ENCODE measurements at places on chromosomes 11 and 22.

- DNase-seq: peak; percentile 41
These were observed 6.4 kb downstream of the PACSIN2 start for GRCh38 chr22:43008509-43008908.

DNA sequence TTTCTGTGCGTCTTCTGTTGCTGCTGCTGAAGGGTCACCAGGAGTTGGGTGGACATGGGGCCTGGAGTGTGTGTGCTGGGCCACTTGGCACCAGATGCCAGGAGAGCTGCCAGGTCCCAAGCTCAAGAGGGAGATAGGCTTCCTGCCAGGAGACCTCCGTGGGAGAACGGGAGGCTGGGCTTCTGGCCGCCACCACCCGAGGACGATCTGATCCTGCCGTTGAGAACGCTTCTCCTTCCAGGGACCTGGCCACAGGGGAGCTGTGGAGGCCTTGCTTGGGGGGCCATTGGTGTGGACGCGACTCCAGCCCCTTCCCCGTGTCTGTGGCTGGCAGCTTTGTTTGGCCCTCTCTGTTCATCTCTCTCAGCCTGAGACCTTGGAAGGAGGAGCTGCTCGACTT, 2.4 kb downstream of the BRSK2 start:
- no peak for DNase-seq

GRCh38 chr11:134033696-134034491, 35.0 kb upstream of the JAM3 start:
- peak; percentile 69 for DNase-seq

DNA sequence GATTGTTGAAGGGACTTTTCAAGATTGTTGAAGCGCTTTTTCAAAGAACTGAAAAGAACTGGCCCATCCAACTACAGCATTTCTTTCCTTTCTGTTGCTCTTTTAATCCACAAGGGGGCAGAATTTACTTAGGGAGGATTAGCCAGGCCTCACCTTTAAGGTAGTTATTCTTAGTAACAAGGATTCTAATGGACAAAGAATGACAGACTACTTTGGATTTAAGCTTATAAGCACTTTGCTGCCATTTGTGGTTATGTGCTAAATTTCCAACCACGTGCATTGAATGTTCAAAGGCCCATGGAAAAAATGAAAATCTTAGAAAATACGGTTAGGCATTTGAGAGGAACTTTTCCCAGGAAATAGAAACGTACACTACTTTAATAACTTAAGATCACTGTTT, 49.5 kb upstream of the HSPA8 start:
- DNase-seq: peak; percentile 22

DNA sequence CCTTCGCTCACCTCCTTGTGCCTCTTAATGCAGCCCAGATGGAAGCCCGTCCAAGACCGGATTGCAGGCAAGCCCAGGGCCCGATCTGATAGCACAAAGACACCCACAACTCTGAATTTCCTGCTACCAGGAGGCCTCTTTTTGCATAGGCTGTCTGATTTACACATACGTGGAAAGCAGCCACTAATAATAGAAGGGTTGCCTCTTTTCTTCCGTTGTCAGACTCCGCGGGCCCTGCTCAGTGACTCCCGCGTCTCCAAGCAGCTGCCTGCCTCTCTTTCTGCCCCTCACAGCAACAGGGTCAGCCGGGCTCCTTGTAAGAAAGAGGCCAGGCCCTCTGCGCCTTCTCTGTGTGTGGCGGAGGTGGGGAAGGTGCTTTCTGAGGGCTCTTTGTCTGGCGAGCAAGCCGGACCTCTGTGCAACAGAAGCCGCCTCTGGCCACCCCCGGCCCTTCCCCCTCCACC, 26.7 kb downstream of the FLI1 start:
- no peak for DNase-seq

DNA sequence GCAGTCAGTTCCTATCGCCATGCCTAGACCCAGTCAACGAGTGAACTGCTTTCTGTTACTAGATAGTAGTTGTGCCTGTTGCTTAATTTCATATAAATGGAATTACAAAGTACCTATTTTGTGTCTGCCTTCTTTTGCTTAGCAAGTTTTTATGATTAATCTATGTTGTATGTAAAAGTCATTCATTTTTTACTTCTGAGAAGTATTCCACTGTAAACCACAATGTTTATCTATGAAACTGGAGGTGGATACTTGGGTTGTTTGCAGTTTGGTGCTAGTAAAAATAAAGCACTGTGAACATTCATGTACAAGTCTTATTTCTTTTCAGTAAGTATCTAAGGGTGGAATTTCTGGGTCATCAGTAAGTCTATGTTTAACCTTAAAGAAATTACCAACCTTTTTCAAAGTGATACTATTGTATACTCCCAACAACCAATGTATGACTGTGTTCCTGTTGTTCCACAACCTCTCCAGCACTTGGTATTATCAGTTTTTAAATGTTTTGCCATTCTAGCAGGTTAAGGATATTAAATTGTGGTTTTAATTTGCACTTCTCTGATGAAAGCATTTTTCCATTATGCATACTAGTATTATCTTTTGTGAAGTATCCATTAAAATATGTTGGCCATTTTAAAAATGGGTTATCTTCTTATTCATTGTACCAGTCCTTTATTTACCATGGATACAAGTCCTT, 68.2 kb downstream of the DNAJC24 start:
- peak; percentile 14 for DNase-seq

- no peak for DNase-seq
These were observed 4.2 kb downstream of the ARHGAP1 start for GRCh38 chr11:46696212-46696558.

DNA sequence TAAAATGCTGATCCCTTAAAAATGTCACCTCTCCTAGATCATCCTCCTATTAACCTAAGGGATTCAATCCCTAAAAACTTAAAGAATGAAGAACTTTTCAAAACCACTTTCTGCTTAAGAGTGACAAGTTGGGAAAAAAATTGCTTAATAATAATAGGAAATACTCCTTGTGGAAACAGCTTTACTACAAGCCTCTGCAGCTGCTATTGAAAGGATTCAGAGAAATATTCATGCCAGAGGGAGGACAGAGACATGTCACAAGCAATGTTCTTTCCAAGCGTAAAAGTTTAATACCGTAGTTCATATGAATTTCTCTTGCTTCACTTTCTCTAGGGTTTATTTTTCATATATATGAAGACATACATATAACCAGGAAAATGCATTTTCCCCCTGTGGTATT, 98.2 kb downstream of the ARHGAP20 start:
- no peak for DNase-seq

GRCh38 chr22:30733181-30733631, 38.5 kb downstream of the OSBP2 start:
- no peak for DNase-seq

- no peak for DNase-seq
These were observed 130.5 kb downstream of the FAM76B start for GRCh38 chr11:95659088-95659487.

- DNase-seq: no peak
These were observed 26.0 kb downstream of the FDX1 start for GRCh38 chr11:110455718-110456117.

DNA sequence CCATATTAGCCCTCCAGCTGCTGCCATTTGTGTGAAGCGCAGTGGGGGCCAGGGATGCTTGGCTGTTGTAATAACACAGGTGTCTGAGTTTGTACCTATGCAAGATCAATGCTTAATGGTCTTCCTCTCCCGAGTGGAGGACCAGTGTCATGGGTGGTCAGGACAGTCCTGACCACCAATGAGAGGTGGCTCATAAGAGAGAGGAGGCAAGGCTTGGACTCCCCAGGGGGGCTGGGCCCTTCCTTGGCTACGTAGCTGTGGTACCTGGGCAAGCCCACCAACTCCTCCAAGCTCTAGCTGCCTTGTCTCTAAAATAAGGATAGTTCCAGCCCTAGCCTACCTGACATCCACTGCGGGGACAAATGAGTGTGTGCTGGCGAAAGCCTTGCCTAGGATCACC, 79.2 kb downstream of the OSBP2 start:
- DNase-seq: no peak

- DNase-seq: peak; percentile 41
These were observed 70.7 kb upstream of the E2F8 start for GRCh38 chr11:19311308-19312030.

DNA sequence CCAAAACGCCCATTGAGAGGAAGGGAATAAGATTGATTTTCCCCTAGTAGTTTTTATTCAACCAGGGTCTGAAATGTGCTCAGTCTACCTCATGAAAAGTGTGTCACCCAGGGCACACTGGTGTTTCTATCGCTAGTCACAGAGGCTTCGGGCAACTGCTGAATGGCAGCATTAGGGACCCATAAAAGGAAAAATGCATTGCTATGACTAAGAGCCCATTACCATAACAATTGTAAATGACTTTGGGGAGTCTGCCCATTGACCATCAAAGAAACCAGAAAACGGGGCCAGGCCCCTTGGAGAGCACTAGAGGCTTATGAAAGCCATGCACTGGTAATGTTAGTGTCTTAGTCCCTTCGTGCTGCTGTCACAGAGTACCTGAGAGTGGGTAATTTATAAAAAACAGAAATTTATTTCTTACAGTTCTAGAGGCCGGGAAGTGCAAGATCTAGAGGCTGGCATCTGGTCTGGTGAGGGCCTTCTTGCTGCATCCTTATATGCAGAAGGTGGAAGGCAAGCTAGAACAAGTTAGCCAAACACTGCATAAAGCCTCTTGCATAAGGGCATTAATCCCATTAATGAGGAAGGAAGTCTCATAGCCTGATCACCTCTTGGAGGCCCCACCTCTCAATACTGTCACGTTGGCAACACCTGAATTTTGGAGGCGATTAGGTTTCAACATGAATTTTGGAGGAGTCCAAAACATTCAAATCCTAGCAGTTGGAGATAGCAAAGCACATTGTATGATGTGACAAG, 306.7 kb downstream of the ST3GAL4 start:
- no peak for DNase-seq

DNA sequence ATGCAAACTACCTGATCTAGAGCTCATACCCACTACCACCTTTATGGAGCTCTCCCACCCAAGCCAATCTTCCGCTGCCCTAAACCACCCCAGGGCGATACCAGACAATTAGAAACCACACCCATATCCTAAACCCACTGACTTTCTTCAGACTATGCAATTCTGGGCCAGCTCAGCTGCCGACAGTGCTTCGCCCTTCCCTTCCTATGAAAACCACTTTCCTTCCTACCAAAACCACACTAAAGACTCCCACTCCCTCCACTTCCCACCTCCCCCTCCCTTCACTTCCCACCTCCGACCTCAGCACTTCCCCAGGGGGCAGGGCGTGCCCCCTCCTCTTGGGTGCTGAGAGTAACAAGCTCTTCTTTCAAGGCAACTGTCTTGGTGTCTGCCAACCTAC, 25.1 kb downstream of the B3GAT1 start:
- DNase-seq: no peak

DNA sequence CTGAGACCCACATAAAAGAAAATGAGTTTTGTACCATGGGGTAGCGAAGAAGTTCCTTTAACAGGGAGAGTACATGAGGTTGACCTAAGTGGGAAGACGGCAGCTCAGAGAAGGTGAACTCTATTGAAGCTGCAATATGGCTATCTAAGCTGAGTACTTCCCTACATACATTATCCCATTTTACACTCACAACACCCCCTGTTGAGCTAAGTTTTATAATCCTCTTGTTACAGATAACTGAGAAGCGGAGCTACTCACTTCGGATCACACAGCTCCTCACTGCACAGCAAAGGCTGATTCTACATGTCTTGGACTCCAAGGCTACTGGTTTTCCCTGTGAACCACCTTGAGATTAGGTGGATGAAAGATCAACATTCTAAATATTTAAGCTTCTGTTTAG, 8.2 kb upstream of the PIWIL4 start:
- DNase-seq: no peak

GRCh38 chr11:65488273-65489034, 10.4 kb upstream of the MALAT1 start:
- peak; percentile 66 for DNase-seq

DNA sequence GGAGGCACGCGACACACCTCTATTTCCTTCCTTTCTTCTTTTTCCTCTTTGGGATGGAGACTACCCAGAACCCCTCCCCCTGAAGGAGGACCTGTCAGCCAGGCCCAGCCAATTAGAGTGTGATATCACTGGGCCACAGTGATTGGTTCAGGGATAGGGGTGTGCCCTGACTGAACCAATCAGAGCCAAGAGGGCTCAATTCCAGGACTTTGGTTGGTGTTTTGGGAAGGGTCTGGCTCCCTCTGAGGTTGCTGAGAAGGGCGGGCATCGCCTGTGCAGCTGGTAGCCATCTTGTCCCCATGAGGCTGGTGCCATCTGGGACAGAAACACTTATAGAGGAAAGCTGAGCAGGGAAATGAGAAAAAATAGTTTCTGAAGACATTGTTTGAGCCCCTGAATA, 71.4 kb downstream of the CHST1 start:
- no peak for DNase-seq

GRCh38 chr11:122572592-122572991, 82.9 kb upstream of the UBASH3B start:
- no peak for DNase-seq

DNA sequence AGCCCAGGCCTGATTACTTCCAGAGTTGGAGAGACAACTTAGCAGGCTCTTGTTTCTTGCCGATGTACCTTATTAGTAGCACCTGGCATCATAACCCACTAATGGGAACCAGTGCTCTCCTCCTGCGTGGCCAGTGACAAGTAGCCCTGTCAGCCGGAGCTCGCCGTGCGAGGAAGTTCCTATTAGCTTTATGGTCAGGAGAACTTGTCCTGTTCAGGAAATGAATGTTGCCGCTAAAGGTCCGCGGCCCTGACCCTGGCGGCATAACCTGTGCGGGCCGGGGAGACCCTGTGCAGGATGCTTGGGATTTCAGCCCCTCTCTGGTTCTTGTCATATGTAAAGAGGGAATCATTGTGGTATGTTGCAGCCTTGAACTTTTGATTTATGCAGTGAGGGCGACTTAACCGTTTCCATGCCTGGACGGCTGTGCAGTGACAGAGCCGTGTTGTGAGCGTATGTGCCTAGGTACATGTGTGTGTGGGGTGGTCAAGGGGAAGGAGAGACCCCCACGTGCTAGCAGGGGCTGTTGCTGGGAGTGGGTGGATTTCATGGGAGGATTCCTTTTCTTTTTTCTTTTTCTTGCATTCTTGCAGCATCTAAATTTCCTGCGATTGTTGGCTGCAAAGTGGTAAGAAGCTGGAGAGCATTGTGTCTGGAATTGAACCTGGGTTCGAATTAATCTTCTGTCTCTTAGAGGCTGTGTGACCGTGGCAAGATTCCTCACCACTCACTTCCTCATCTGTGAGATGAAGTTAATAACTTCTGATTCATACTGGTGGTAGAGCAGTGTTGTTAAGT, 15.2 kb downstream of the ZBTB16 start:
- no peak for DNase-seq

- no peak for DNase-seq
These were observed 1.3 kb downstream of the PACS1 start for GRCh38 chr11:66071381-66071801.

- no peak for DNase-seq
These were observed 13.6 kb upstream of the CD3E start for GRCh38 chr11:118290923-118291322.

GRCh38 chr22:37750596-37751162, 53.8 kb downstream of the TRIOBP start:
- no peak for DNase-seq

DNA sequence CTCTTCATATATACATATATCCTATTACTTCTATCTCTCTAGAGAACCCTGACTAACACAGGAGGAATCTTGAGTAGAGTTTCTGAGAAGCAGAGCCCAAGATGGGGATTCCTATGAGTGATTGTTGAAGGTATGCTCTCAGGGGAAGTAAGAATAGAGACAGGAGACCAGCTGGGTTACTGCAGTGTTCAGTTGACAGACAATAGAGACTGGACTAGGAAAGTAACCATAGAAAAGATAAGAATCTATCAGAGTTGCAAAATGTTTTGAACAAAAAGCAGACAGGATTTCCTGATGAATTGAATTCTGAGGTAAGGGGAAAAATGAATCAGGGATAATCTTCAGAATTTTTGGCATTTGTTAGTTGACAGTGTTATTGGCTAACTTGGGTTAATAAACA, 54.4 kb downstream of the SLC17A6 start:
- no peak for DNase-seq

- DNase-seq: no peak
These were observed 324.8 kb downstream of the DYNC2H1 start for GRCh38 chr11:103434073-103434411.

Data from fibroblast of gingiva (primary cell).